ENCODE measurements at places on chromosomes 3 and 15.

DNA sequence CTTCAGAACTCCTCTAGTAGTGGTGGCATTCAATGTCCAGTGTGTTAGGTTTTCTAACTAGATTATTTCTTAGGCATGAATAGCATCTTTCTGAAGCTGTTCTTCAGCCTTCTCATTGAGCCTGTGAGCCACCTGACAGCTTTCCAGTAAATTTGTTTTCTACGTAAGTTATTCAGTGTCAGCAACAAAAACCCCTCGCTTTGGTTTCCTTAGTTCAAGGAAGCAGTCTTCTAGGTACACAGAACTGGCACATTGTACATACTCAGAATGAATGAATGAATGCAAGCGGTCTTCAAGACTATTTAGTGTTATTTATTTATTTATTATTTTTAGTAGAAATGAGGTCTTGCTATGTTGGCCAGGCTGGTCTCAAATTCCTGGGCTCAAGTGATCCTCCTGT lies 44.9 kb downstream of the DRD3 start:
- no peak for DNase-seq

DNA sequence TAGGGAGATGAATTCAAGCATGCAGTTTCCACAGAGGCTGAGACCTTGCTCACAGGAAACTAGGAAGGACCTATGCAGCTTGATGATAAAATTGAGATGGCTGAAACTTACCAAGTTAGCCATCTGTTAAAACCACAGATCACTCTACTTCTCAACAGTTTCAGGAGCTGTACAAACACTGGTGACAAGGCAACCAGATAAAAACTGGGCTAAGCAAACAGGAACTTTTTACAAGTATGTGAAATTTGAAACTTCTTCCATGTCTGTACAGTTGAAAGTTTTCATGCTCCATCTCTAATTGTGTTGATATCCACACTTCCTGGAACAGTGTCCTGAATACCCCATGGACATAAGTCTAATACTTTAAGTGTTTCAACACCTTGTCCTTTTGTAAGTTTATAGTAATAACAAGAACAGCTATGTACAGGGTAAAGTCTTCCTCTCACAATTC lies 78.2 kb downstream of the FAIM start:
- no peak for DNase-seq

- DNase-seq, result no peak
Observed at GRCh38 chr3:55858727-55859126, 371.6 kb upstream of the WNT5A start.

GRCh38 chr15:87523516-87523915 lies 733.0 kb downstream of the NTRK3 start:
- DNase-seq, result no peak

- no peak for DNase-seq
Observed at GRCh38 chr3:77871436-77871835, 831.5 kb downstream of the ROBO2 start.

DNA sequence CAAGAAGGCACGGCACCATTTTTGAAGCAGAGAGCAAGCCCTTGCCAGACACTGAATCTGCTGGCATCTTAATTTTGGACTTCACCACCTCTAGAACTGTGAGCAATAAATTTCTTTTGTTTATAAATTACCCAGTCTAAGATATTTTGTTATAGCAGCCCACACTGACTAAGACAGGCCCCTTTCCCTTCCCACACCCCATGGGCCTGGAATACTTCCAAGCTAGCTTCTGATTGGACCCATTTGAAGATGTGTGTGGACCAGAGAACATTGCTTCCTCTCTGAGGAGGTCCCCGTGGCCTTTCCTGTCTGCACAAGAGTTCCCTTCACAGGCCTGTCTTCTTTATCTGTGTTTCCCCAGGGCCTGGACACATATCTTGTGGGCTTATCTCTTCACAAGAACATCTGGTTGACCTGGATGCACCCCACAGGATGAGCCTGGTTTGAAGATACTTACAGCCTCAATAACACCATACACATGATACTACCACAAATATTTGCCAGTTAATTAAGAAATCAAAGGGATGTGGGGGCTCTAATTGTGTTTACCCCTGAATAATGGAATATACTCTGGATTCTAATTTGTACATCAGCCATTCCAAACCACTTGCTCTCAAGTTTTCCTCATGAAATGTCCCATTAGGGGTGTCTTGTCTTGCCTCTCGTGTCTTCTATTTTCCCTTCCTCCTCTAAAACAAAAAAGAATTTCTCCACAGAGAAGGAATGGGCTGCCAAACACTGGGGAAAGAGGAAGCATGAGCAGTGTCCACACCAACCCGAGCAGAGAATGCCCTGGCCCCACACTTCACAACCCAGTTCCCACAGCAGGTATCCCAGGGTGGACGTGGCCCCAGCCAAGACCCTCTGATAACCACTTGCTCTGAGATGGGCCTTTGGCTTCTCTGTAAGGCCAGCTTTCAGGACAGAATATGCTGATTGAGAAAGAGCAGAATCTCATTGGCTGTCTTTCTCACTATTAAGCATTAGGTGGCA lies 42.5 kb downstream of the GLB1 start:
- DNase-seq, result no peak

DNA sequence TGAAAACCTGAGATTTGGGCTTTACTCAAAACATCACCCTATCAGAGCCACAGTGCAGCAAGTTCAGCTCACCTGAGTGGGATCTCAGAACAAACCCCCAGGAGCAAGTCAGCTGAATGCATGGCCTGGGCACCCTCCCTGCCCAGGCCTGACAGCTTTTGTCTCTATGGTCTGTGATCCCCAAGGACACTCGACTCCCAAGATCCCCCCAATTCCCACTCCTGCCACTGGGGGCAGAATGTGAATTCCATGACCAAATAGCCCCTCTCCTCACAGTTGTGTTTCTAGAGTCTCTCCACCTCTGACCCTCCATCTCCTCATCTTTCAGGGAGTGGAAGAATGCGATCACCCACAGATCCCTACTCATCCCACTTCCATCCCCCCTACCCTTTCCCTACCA lies 58.9 kb downstream of the ZNF445 start:
- DNase-seq, result no peak

DNA sequence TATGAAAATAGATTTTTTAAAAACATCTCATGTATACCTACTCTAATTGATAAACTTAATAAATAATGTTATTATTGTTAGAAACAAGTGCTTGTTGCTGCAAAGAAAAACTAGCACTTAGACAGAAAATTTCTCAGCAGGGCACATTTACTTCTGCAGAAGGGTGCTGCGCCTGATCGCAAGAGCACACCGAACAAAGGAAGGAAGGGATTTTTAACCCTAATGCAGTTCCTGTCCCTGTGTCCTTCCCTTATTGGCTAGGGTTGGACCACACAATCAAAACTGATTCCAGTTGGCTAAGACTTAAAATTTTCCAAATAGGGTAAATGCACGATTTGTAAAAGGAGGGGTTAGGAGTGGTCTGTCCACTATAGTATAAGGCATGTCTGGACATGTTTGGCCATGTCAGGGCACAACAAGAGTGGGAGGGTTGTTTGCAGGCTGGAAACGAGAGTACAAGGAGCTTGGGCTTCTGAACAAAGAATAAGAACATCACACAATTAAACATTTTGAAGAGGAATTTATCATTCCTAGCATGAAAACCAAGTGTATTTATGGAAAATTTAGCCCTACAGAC lies 4.7 kb downstream of the DTWD1 start:
- no peak for DNase-seq

DNA sequence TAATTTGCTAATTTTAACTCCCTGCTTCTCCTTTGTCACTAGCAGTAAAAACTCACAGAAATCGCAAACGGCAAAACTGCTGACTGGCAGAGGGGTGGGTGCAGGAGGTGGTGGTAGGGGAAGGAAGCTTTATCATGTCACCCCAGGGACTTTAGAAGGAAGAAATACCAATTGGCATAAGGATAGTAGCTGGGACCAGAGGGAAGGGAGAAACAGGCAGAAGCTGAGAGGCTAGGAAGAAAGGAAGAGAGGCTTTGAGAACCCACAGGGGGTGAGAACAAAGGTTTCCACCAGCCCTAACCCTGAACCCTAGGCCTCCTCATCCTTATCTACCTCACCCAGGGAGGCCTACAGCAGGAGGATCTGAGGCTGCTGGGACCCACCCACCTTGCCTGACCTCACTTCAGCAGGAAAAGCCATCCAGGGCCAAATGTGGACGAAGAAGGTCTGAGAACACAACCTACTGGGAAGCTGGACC lies 10.7 kb downstream of the ITGB5 start:
- no peak for DNase-seq

- DNase-seq, result no peak
Observed at GRCh38 chr3:40962721-40963120, 236.6 kb upstream of the CTNNB1 start.

- DNase-seq, result no peak
Observed at GRCh38 chr3:330494-331115, 134.0 kb downstream of the CHL1 start.

DNA sequence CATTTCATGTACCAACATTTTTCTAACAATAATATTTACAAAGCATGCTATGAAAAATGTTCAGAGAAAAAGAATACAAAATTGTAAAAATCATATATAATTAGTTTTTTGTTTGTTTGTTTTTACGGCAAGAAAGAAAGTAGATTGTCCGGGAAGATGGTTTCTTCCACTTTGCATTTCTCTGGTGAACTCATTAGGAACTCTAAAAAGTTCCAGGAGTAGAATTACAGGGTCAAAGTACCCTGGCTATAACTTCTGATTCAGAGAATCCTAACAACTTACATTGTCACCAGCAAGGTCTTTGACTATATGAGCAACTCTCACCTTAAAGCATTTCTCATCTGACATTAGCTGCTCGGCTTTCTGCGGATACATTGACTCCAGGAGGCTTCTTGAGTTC lies 196.7 kb downstream of the PDE8A start:
- no peak for DNase-seq

- no peak for DNase-seq
Observed at GRCh38 chr15:80834906-80835305, 55.7 kb downstream of the CEMIP start.

GRCh38 chr15:73153024-73153423 lies 100.8 kb downstream of the NEO1 start:
- no peak for DNase-seq

GRCh38 chr15:25582886-25583285 lies 144.1 kb upstream of the UBE3A start:
- DNase-seq, result no peak

GRCh38 chr3:142602619-142603385 lies 6.6 kb downstream of the PLS1 start:
- no peak for DNase-seq

Measured in DND-41 (cell line).